ENCODE measurements at places on chromosomes 1 and 21. TPM values are rescaled to one million over a fixed set of nuclear protein-coding genes. Genes with fewer than 3 reads are reported as not detected.
A peak's percentile ranks its signal among the peaks of the same experiment; 100 is the strongest.

DNA sequence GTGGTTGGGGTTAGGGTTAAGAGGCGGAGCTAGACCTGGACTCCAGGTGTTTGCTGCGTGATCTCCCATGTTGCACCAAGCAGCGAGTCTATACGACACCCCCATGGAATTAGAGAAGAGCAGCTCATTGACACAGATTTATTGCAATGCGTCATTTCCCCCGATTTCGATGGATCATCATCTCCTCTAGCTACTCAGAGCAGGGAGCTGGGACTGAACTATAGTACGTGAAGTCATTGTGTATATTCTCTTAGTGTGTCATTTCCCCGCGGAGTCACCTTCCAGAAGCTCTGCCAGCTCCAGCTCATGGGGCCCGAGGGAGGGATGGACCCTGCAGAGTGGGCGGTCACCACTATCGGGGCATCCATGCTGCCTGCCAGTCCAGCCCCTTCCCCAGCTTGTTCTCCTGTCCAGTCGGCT, 7.5 kb upstream of the C2CD2 start:
- no peak for DNase-seq

DNA sequence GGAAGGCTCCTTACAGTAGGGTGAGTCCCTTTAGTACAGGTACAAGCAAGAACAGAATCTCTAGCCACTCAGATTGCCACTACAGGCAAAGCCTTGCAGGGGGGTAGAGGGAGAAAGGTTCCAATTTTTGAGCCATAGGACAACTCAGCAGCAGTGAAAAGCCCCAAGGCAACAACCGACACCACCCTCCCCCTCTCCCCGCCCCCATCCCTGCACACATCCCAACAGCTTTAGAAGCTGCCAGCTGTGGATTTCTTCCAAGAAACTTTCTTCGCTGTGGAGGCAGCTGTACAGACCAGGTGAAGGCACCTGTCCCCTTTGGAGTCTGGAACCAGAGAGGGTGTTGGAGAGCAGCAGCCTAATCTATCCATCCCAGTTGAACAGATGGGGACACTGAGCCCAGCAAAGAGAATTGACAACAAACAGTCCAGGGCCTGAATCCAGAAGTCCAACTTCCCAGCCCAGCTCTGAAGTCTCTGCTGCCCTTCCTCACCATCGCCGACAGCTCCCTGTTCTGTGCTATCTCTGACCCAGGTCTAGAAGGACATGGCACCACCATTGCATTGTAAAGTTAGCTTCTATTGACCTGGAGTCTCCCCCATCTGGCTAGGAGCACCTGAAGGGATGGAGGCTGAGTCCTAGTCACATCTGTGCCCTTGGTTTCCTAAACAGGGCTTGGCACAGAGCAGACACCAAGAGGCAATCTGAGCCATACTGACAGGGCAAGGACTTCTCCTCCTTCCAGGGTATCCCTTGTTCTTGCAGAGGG, 2.2 kb downstream of the TENT5B start:
- no peak for DNase-seq

DNA sequence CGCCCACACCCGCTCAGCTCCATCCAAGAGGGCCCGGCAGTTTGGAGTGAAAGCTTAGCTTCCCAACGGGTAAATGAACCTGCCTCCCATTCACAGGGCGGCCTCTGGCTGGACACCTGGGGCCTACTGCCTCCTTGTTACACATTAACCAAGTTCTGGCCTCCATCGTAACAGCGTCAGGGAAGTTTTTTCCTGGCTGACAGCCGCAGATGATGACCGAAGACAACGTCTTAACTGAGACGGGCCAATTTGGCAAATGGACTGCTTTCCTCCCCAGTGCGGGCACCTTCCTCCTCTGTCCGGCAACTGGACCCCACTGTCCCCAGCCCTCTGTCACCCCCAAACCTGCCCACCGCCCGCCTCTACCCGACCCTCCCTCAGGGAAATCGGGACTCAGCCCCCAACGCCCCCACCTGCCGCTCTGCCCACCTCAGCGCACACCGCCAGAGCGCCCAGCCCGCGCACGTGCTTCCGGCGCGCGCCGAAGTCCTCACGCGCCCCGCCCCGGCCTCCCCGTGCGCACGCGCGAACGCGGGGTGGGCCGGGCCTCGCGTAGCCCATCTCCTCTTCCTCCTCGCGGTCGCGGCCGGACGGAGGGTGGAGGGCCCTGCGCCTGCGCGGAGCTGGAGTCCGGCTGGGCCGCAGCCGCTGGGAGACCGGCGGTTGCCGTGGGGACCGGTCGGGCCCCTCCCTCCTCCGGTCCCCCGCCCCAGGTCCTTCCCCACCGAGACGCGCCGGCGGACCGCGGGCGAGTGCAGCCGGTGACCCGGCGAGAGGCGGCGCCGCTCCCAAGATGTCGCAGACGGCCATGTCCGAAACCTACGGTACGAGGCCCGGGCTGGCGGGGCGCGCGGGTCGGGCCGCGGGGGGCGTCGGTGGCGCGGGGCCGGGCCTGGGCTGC, at the start of gene RAB4A:
Gene RAB4A (plus strand): TSS at position 565 of the 901 bp plus-strand sequence. CDS start 229 bp downstream, at position 794.
- peak; percentile 79 for DNase-seq

- DNase-seq, result no peak
These were observed 230.4 kb downstream of the SLC35F3 start for GRCh38 chr1:234134878-234135277.

DNA sequence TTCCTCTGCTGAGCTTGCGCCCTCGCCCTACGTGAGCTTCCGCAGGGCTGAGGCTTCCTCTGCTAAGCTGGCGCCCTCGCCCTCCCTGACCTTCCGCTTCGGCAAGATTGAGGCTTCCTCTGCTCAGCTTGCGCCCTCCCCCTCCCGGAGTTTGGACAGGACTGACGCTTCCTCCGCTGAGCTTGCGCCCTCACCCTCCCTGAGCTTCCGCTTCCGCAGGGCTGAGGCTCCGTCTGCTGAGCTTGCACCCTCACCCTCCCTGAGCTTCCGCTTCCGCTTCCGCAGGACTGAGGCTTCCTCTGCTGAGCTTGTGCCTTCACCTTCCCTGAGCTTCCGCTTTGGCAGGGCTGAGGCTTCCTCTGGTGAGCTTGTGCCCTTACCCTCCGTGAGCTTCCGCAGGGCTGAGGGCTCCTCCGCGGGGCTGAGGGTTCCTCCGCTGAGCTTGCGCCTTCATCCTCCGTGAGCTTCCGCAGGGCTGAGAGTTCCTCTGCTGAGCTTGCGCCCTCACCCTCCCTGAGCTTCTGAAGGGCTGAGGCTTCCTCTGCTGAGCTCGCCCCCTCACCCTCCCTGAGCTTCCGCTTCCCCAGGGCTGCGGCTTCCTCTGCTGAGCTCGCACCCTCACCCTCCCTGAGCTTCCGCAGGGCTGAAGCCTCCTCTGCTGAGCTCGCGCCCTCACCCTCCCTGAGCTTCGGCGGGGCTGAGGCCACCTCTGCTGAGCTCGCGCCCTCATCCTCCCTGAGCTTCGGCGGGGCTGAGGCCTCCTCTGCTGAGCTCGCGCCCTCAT, 753.6 kb upstream of the TPTE start:
- DNase-seq, result no peak

DNA sequence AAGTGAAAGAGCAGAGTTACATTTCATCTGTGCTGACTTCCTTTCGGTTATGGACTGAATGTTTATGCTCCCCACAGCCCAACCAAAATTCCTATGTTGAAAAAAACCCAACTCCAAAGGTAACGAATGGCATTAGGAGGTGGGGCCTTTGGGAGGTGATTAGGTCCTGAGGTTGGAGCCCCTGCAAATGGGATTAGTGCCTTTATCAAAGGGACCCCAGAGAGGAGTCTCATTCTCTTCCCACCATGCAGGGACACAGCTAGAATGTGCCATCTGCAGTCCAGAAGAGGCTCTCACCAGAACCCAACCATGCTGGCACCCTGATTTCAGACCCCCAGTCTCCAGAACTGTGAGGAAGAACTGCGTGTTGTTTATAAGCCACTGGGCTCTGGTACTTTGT, 199.3 kb downstream of the TOMM20 start:
- peak; percentile 7 for DNase-seq

GRCh38 chr1:78464449-78464891, 26.3 kb upstream of the PTGFR start:
- no peak for DNase-seq

GRCh38 chr1:146020058-146021049, 1.2 kb downstream of the HJV start:
- no peak for DNase-seq

GRCh38 chr21:42097274-42097673, 26.2 kb downstream of the UMODL1 start:
- no peak for DNase-seq

The PRKAA2 gene
- not detected for total RNA-seq

DNA sequence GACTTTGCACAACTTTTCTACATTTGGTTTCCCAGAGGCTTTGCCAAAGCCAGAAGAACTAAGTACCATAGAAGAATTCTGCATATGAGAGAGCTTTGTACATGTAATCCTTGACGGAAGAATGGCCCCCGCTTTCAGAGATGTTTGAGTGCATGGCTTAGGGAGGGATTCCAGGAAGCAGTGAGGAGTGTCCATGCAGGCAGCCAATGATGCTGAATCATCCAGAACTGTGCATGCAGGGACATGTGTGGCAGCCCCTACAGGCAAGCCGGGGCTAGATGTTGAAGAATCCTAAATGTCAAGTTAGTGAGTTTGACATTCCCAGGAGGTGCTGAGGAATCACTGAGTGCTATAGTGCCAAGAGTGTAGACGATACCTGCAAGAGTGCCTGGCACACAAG, 9.9 kb upstream of the HAO2 start:
- no peak for DNase-seq

The LRRC8C gene
- total RNA-seq, result 40.4 TPM

DNA sequence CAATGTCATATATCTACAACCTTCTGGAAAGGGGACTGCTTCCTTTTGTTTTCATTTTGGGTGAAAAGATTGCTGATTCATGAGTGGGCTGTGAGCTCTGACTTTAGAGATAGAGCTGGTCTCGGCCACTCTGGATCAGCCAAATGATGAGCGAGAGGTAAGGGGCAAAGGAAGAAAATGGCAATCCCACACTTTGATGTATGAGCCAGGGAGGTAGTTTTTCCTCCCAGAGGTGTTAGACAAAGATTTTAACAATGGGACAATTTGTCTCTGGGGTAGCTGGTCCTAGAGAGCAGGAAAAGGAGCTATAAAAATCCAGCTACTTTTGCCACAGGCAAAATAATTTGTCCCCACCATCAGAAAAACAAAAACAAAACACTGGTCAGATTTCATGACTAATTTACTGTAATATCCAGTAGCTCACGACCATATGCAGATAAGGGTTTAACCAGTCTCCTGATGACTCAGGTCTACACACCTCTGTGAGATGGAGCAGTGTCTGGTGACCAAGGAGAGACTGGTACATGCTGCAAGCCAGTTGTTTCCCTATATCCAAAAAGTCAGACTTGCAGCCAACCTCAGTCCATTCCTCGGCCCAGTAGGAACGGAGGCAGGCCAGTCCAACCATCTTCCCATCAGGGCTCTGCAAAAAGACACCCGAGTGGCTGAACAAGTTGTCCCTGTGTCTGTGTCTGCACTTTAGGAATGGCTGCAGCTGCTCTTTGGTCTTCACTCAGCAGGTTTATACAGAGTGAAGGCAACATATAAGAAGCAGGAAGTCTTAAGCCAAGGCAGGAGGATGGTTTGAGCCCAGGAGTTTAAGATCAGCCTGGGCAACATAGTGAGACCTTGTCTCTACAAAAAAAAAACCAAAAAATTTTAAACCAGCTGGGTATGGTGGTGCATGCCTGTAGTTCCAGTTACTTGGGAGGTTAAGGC, 29.2 kb downstream of the DNASE2B start:
- no peak for DNase-seq

The DMAP1 gene
- 31.1 TPM for total RNA-seq

The TTC24 gene
- 0.90 TPM for total RNA-seq

DNA sequence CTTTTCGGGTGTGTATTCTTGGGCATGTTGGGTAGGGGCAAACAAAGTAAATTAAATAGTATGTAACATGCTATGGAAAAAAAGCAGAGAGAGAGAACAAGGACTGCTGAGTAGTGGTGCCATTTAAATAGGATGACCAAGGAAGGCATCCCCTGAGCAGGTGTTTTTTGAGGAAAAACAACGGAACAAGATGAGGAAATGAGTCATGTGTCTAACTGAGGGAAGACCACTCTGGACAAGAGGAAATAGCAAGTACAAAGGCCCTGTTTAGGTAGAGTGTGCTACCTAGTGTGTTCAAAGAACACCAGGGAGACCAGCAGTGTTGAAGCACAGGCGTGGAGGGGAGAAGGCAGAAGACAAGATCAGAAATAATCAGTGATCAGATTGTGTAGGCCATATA, 20.1 kb upstream of the GUCA2A start:
- no peak for DNase-seq

- DNase-seq, result no peak
These were observed 163.9 kb downstream of the GABPA start for GRCh38 chr21:25898671-25899070.

- DNase-seq, result no peak
These were observed 34.1 kb downstream of the ABL2 start for GRCh38 chr1:179195376-179195775.

The BRINP2 gene
- not detected for total RNA-seq

The SEC16B gene
- total RNA-seq, result not detected

The DMRTA2 gene
- not detected for total RNA-seq

The TRIM45 gene
- 0.53 TPM for total RNA-seq

DNA sequence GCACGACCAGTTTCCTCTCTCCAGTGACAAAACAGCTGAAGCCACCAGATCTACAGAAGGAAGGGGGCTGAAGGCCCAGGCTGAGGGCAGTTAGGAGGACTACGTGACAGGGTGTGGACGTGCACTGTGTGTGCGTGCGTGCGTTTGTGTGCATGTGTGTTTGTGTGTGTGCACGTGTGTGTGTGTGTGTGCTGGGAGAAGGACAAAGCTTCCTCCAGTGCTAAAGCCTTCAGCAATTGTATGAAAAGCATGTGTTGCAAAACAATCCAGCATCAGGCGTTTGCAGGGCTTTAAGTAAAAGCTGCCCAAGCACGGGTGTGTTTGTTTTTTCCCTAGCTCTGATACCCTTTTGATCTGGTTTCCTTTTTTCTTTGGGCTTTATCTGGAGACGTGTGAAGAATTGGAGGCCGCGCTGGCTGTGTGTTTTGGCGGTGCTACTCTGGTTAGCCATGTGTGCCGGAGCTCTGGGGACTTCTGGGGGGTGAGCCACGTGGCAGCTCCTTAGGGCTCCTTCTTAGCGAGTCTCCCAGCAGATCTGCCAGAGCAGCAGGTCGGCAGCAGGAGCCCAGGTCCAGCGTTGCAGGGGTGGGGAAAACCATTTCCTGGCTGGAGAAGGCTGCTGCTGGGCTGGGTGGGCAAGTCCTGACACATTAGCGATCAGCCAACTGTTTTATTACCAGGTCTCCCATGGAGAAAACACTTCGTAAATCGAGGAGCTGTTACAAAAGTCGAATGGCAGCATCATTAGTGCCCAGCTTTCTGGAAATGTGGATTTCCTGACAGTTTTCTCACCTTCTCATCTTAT, 73.4 kb downstream of the UCK2 start:
- DNase-seq, result no peak

Measured in activated CD4-positive, alpha-beta memory T cell treated with anti-CD3 and anti-CD28 coated beads for 36 hours (primary cell).